Stimulated activated CD4-positive, alpha-beta T cell treated with anti-CD3 and anti-CD28 coated beads, Interleukin-15, amount 100 ng/mL, for 1 hour (primary cell): ENCODE measurements at places on chromosomes 5 and 9.

DNA sequence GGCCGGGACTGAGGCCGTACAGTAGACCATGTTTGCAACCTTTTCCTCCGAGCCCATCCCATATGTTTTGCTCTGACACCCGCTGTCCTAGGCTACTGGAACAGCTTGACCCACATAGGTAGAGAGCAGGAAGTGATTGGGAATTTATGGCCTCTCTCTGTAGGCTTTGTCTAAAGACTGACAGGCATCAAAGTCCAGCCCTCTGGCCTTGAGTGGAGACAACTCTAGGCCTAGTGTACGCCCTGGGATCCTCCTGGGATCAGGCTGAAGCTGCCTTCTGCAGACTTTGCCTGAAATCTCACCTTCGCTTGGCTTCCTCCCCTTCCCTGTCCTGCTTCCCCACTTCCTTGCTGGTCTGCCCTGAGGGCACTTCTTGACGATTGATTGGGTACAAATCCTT lies 13.6 kb upstream of the AKNA start:
- DNase-seq: no peak

- no peak for DNase-seq
Measured at GRCh38 chr5:87650284-87650683, 237.6 kb upstream of the CCNH start.

DNA sequence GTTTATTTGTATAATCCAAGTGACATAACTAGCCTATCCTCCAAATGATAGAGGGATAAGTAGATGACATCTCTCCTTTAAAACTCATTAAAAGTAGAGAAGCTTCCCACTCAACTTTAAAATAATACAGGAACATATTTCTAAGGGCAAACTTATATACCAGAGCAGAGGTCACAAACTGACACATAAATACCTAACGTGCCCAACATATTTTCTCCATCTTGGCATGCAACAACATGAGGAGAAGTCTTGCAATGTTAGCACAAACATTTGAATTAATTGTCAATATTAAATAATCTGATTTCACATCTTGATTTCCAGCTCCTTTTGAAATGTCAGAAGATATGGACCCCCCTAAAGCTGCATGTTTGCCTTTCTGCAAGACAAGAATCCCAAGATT lies 335.0 kb downstream of the DEPDC1B start:
- DNase-seq: no peak

GRCh38 chr9:21381448-21382339 lies 3.5 kb downstream of the IFNA2 start:
- DNase-seq: no peak

DNA sequence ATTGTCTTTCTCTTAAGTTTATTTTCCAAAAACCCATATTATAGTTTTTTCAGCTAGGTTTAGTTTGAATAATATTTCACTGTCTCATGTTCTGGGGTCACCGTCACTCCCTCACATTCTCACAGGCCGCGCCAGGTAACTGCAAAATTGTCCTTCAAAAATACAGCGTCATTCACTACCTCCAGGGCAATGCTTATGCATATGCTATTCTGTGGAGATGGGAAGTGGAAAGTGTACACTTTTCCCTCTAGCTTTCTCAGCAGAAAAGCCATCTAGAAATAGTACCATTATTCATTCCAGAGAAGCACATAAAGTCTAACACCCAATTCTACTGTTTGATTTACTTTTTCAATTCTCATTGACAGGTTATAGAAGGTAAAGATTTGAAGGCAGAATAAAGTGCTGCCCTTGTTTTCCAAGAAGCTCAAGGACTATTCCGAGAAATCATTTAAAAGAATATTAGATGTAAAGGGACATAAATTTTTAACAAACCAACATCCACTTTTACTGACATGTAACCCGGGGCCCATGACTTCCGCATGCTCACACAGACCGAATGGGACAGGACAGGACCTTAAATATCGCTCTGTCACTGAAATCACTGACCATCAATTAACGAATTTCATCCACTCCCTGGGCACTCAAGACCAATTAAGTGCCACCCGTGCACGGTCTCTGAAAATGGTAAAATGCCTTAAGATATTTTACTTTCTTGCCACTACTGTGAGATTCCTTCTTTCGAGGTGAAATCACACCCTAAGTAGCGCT lies 720 bp downstream of the NUDT12 start:
- DNase-seq: no peak

- no peak for DNase-seq
Measured at GRCh38 chr9:89747596-89747995, 142.8 kb downstream of the GADD45G start.
